Panc1 (cell line): ENCODE measurements at places on chromosomes 1 and 21.

DNA sequence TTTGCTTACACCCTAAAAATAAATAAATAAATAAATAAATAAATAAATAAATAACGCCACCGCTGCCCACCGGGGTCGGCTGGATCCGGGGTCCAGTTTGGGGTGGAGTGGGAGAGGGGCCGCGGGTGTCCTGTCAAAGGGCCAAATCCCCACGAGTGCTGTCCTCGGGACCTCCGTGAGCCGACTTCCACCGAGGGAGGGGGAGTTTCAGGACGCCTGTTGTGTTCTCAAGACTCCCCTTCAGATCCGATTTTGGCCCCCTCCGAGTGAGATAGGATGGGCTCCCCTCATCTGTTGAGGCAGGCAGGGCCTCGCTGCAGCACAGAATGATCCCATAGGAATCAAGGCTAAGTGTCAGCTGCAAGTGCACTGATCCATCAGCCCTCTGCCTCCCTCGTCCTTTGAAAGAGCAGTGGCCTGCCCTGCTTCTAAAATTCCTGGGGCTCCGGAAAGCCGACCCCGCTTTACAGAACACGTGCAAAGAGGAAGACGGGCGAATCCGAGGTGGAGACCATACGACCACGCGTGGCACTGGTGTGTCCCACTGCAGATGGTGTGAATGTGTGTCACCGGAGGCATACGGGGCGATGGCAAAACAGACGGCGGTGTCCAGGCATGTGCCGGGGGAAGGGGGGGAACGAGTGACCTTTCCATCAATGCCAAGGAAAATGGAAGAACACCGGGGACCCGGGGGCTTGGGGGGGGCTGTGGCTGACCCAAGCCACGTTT, 3880.5 kb downstream of the SRGAP2C start:
- DNase-seq: no peak

GRCh38 chr1:217014066-217014465, 290.8 kb upstream of the ESRRG start:
- DNase-seq: no peak

- no peak for DNase-seq
Measured at GRCh38 chr1:14511796-14512585, 86.5 kb upstream of the KAZN start.

DNA sequence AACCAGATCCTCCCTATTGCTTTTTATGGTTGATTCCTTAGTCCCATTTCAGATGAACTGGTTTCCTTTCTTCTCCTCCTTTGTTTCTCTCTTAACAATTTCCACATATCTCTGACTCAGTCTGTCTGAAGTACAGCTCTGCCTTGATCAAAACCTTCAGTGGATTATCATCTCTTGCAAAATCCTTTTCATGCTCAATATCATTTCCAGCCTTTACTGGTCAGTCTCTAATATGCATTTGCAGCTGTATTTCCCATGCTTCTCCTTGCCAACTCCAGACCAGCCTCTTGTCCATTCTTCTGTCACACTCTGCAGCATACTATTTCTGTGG, 72.2 kb downstream of the SNX7 start:
- no peak for DNase-seq

GRCh38 chr1:15692121-15692682, 8.1 kb downstream of the PLEKHM2 start:
- no peak for DNase-seq

- DNase-seq: no peak
Measured at GRCh38 chr1:212873518-212873917, 15.4 kb downstream of the FLVCR1 start.

GRCh38 chr1:38045401-38046332, 926 bp downstream of the POU3F1 start:
- no peak for DNase-seq

GRCh38 chr1:194052514-194053338, 866.3 kb upstream of the B3GALT2 start:
- no peak for DNase-seq

DNA sequence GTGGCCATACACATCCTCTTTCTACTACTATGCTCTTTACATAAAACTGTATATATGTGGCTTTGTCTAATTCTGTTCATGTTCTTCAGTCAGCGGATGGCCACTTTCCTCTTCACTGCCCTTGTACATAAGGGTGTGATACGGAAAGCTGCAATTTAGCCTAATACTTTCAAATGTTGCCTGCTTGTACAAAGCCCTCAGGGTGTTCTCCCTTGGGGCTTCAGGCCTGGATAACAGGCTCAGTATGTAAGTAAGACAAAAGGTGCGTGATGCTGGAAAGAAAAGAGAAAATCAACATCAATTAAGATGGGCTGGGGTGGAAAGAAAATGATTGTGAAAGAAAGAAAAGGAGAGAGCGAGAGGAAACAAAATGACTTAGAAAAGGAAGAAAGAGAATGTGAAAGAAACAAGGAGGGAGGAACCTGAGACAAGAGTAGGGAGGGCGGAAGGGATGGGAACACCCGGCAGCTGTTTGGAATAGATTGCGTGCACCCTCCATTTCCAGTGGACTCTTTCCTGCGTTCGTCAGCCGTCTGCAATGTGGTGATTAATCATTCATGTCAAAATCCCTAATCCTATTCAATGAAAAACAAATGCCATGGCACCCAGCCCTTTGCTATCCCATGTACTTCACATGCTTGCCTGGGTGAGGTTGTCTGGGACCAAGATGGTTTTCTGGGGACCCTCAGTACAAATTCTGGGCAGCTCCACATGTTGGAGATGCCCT, 553.6 kb downstream of the NUF2 start:
- DNase-seq: no peak
